ENCODE measurements at places on chromosomes 5 and 9.

DNA sequence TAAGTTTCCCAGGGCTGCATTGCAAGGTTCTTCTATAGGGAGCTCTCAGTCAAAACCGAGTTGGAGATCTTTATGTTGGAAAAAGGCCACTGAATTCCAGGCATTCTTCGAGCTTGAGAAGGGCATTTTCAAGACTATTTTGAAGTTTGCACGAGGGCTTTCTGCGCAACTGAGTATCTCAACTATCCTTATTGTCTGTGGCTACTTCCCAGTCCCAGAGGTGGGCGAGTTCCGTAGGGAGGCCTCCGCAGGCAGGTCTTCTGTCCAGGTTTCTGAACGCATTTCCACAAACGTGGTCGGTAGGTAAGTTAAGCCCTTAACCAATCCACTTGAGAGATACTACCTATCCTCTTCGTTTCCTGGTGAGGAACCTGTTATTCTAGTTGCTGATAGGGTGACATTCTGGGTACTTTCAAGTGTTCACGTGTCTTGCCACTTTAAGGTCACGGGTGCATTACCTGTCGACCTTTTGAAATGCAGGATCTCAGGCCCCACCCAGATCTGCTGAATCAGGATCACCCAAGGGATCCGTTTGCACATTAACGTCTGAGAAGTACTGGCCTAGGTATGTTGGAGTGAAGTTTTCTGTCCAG is 51.4 kb upstream of the TJP2 start:
- DNase-seq = no peak

DNA sequence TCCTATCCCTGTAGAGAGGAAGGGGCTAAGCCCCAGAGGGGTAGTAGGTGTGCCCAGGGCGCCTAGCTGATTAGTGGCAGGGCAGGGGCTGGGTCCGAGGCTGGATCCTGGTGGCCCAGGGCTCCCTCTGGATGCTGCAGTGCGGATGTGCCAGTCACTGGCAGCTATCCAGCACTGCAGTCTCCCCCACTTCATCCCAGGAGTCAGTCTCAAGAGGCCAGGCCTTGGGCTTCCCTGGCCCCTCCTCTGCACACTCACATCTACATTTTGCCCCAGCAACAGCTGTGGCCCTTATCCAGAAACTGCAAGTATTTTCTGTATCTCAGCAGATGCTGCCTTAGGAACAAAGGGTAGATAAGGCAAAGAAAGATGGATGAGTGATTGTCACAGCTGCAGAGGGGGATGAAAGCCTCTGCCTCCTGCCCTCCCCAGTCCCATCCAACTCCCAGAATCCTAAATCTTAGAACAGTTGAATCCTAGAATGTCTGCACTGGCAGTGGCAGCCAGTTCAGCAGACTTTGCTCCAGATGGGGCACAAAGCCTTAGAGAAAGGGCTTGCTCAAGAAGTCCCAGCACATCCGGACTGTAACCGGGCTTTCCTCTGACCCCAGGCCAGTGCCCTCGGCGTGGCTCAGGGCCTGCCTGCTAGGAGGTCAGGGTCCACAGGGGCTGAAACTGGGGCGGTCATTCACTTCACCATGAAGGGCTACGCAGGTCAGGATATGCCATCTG is 1.6 kb downstream of the ANXA6 start:
- DNase-seq = no peak

DNA sequence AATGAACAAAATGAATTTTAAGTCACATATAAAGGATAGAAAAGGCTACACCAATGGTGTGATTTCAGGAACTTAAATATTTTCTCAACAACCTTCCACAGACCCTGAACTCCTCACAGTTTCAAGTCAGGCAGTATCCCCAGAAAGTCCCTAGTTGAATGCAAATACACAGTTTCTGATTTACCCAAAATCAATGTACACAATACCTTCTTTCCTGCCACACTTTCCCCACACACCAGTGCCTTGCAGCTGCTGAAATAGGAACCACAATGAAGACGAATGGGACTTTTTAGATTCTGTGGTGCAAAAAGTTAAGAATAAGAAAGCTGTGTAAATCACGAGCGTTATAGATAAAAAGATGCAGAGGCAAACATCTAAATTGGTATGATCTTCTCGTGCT is 552.4 kb upstream of the MEF2C start:
- DNase-seq = no peak

DNA sequence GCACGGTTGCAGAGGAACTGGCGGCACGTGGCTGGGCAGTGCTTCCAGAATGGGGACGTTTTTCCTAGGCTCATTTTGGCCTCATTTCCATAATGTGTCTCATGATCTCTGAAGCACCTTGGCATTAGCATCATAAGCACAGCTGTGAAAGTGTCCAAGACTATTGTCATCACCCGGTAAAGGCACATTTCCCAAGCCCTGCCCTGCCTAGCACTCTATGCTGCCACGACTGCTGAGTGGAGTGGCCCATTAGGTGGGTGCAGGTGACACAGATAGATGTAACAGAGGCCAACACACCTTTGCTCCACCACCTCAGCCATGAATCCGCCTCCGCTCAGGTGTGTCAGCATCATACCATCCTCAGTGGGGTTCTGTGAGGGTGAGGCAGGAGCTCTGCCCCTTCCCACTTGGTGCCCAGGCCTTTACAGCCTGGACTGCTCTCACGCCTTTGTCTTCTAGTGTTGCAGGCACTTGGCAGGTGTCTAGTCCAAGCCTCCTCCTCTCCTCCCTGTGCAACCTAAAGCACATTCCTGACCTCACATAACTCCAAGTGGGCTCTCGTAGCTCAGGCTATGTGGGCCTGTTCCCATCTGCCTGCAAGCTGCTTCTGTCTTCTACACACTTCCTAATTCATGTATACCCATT is 213.0 kb downstream of the FSTL4 start:
- no peak for DNase-seq

GRCh38 chr5:171449426-171449825 is 30.0 kb downstream of the FGF18 start:
- no peak for DNase-seq

- no peak for DNase-seq
These were observed 375.1 kb downstream of the MED10 start for GRCh38 chr5:6003040-6003825.

- DNase-seq = no peak
These were observed 597 bp downstream of the SLC31A1 start for GRCh38 chr9:113221800-113222481.

DNA sequence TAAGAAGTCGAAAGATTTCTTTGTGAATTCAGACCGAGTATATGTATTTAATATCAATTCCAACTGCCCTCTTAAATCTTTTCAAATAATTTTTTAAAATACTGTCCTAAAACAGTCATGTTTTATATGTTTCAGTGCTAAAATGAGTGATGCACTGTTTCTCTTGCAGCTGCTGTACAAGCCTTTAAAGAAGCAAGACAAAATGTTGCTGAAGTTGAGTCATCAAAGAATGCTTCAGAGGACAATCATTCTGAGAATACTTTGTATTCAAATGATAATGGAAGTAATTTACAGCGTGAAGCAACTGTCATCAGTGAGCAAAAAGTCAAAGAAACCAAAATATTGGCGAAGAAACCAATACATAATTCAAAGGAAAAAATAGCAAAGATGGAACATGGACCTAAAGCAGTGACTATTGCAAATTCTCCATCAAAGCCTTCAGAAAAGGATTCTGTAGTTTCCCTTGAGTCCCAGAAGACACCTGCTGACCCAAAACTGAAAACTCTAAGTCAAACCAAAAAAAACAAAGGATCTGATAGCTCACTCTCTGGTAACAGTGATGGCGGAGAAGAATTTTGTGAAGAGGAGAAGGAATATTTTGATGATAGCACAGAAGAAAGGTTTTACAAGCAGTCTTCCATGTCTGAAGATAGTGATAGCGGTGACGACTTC is 58.0 kb downstream of the LOX start:
- no peak for DNase-seq

DNA sequence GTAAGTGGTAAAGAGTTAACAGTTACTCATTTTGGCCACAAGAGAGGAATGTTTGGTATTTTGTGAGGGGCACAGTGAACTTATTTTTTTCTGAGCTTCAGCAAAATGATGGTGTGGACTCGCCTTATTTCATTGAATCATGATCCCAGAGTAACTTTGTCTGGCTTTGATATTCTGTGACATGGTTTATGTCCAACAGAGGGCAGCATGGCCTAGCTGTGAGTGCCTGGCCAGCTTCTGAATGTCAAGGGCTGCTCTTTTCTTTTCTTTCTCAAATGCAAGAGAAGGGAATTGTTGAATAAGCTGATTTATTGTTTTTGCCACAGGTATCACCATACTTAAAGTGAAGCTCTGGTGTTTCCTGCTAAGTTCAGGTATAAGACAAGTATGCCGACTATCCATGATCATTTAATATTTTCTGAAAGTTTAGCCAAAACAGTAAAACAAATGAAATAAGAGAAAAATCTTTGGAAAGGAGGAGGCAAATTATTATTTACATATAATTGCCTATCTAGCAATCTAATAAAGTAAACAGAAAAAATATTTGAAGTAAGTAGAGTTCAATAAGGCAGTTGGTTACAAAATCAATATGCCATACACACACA is 31.7 kb downstream of the MRPL22 start:
- DNase-seq = no peak

- DNase-seq = no peak
These were observed 38.4 kb downstream of the NACC2 start for GRCh38 chr9:136056546-136057235.

- no peak for DNase-seq
These were observed 126.2 kb downstream of the SEMA6A start for GRCh38 chr5:116448450-116448849.

GRCh38 chr5:159398936-159399335 is 68.6 kb upstream of the IL12B start:
- no peak for DNase-seq

DNA sequence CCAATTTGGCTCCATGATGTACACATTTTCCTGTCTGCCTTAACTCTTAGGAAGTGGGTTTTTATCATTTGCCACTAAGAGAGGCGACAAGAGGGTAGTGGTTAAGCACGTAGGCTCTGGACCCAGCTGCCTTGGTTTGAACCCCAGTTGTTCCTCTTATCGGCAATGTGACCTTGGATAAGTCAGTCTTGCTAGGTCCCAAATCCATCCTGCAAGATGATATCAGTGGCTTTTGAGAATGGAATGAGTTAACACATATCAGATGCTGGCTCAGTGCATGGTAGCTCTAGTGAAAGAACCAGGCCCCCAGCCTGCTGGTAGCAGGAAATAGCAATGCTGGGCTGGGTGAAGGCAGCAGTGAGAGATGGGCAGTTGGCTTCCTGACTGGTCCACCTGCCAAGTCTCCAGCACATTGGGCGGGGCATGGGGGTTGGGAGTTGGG is 72.5 kb downstream of the STK10 start:
- DNase-seq = peak; percentile 32

- DNase-seq = no peak
These were observed 129.5 kb downstream of the SIL1 start for GRCh38 chr5:139068494-139069151.

- no peak for DNase-seq
These were observed 1722.1 kb downstream of the MAT2B start for GRCh38 chr5:165227515-165227914.

DNA sequence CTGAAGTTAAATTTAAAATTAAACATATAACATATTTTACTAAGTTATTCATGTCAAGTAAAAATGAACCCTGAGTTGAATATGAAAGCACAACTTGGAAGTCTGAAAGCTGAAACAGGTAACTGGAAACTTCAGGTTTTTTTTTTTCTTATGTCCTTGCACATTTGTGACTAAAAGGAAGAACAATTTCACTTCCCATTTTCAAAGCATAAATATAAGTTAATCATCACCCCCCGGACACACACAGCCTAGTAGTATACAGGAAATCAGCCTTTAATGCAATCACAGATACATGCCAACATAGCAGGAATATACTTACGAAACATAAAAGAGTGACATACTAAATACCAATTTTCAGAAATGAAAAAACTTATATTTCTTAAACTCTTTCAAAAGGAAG is 225.9 kb downstream of the RFX3 start:
- no peak for DNase-seq

DNA sequence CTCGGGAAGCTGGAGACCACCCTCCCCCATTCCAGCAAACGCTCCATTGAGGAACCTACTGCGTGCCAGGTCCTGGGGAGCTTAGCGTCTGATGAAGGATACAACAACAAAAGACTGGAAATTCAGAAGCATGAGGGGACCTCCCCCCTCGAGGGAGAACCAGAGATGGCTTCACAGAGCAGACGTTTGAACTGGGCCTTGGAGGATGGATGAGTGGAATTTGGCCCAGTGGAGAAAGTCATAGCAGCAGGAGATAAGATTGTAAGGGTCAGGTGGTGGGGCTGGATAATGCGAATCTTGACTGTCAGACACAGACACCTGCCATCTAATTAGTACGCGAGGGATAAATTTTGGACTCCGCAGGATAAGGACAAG is 1.2 kb upstream of the SLC25A51 start:
- no peak for DNase-seq

GRCh38 chr5:159133041-159133741 is 33.5 kb upstream of the EBF1 start:
- DNase-seq = peak; percentile 36

GRCh38 chr5:117690612-117691011 is 1116.0 kb upstream of the SEMA6A start:
- DNase-seq = no peak

- no peak for DNase-seq
These were observed 177.6 kb upstream of the ST8SIA4 start for GRCh38 chr5:101080462-101081240.

GRCh38 chr9:126055381-126055985 is 271.1 kb upstream of the MVB12B start:
- no peak for DNase-seq

DNA sequence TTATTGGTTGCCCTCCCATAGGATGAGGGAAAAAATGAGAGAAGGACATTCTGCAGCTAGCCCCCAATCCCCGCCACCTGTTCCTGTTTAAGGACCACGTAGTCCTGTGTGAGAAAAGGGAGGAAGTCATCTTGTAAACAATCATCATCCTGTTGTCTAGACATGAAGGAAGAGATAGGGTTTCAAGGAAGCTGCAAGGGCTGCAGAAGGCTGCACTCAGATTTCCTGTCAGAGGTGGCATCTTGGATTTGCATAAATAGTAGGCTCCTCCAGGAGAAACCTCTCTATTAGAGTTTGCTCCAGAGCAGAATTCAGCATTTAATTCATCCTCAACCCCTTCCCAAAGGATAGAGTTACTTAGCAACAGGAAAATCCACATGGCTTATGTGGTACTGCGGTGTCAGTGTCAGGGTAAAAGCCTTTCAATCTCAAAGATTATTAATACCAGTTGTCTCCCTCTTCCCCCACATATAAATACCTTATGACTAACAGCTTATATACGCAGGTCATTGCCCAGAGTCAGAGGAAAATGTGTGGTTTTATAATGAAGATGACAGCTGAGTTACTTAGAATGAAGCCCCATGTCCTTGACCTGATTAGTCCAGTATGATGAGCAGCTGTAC is 4.6 kb upstream of the DNAJC18 start:
- DNase-seq = peak; percentile 41

- no peak for DNase-seq
These were observed 172.8 kb upstream of the PITX1 start for GRCh38 chr5:135206862-135207261.
